ENCODE measurements at places on chromosomes 4 and X.

DNA sequence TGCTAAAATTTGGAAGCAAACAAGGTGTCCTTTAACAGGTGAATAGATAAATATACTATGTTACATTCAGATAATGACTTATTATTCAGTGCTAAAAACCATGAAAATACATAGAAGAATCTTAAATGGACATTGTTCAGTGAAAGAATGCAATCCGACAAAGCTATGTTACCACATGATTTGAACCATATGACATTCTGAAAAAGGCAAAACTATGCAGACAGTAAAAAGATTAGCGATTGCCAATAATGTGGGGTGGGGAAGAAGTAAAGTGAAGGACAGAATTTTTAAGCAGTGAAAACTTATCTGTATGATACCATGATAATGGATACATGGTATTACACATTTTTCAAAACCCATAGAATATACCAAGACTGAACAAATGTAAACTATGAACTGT is 926.9 kb downstream of the FAT4 start:
- DNase-seq: no peak

DNA sequence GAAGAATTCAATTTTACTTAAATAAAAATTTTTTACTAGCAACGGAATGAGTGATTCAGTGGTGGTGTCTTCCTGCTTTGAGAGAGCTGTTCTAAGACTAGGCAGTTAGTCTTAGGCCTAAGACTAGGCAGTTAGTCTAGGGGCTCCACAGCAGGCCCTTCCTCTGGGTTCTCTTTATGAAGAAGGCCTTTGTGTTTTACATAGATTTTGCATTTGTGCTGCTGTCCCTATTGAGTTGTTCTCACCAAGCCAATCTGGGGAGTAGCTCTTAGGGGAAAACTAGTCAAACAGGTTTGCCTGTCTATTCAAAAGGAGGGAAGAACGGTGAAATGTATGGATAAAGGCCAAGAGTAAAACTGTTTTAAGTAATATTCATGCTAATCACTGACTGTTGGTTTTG is 7.6 kb downstream of the UGT8 start:
- DNase-seq: no peak

DNA sequence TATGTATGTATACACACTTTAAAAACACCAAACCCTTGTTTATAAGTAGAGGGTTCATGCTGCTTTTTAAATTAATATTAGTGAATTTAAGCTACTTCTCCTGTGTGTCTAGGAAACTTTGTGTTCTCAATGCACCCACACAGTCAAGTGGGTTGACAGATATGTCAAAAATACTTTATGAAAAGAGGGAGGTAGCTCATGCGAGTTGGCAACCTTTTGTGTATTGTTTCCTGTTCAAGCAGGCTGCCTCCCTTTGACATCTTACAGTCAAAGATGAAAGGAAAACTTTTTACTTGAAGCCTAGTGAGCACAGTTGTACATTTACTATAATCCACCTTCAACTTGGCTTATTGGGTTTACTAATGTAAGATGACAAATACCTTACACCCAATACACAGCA is 218.4 kb downstream of the KLHL13 start:
- DNase-seq: no peak

DNA sequence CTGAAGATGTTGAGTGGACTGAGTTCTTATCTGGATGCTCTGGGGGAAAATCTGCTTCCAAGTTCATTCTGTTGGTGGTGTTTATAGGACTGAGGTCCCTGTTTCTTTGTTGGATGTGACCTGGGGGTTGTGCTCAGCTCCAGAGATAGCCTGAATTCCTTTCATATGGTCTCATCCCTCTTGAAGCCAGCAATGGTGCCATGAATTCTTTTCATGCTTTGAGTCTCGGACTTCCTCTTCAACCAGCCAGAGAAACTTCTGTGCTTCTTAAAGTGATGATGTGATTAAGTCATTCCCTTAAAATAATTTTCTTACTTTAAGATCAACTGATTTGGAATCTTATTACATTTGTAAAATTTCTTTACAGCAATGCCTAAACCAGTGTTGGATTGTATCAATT is 233.8 kb upstream of the UGT8 start:
- DNase-seq: no peak

- no peak for DNase-seq
Measured at GRCh38 chr4:85701861-85702321, 226.9 kb downstream of the ARHGAP24 start.

DNA sequence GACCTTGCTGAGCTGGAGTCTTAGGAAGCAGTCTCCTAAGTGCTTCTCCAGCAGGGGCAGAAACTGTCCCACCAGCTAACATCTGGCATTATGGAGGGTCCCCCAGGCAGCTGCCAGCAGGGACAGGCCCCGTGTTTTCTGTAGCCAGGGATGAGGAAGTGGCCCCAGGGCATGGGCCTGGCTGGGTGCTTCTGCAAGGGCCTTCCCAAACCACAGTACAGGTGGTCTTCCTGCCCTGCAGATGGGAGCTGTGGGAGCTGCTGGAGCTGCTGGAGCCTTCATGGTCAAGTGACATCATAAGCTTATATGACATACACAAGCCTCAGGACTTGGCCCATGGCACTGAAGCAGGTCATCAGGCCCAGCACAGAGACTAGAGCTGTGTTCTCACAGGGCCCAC is 5.0 kb upstream of the MSANTD1 start:
- no peak for DNase-seq

DNA sequence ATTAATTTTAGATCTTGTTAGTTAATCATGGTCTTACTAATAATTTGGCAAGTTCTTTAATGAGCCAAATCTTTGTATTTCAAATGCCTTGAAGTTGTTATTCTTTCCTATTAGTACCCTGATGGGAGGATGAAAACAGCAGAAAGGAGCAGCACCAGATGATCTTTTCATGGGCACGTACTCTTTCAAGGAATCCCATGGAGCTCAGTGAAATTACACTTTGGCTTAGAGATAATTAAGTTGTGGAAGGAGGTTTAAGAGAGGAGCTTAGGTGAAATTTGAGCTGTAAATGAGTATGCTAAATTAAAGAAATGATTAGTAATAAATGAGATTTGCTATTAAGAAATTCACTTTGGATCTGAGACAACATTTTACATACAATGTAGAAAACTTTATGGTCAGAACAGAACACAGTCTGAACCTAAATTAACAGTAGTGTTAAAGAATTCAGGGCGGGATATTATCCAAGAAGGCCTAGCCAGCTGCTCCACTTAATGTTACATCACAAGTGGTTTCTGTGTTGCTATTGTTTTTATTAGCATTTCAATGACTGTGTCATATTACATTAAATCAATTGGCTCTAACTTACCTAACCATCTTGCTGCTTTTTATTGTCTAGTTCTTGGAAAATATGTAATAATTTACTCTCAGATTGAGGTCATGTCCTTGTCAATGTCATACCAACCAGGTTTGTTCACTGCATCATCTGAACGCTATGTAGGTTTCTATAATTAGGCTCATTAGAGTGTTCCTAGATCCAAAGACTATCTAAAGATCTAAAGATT is 3.9 kb downstream of the MTHFD2L start:
- DNase-seq: no peak

DNA sequence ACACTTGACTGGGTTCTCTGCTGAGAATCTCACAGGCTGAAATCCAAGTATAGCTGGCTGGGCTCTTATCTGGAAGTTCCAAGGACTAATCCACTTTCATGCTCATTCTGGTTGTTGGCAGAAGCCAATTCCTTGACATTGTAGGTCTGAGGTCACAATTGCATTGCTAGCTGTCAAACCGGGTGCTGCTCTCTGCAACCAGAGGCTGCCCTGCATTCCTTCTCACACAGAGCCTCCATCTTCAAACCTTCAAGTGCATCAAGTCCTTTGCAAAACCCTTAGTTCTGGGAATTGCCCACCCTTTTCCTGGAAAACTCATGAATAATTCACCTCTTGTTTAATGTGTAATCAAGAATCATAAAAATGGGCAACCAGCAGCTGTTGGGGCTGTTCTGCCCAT is 404.2 kb downstream of the KCNIP4 start:
- DNase-seq: no peak

DNA sequence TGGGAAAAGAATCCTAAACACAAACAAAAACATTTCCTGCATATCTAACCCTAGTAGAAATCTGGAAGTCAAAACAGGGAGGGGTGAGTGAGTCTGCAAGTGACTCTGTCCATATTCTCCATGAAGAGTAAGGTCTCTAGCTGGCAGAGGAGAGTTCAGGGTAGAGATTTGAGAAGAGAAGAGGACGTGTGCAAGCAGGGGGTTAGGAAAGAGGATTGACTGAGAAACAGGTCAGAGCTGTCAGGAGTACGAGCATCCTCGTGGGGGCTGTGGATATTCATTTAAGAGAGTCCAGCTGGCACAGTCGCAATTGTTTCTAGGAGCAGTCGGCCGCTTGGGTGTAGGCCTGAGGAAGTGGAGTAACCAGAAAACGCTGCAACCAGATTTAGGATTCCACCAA is 27.9 kb downstream of the PROM1 start:
- DNase-seq: no peak

GRCh38 chr4:174265916-174266315 is 17.6 kb downstream of the FBXO8 start:
- DNase-seq: no peak

- DNase-seq: no peak
Measured at GRCh38 chrX:18896680-18897544, 87.0 kb downstream of the PHKA2 start.

DNA sequence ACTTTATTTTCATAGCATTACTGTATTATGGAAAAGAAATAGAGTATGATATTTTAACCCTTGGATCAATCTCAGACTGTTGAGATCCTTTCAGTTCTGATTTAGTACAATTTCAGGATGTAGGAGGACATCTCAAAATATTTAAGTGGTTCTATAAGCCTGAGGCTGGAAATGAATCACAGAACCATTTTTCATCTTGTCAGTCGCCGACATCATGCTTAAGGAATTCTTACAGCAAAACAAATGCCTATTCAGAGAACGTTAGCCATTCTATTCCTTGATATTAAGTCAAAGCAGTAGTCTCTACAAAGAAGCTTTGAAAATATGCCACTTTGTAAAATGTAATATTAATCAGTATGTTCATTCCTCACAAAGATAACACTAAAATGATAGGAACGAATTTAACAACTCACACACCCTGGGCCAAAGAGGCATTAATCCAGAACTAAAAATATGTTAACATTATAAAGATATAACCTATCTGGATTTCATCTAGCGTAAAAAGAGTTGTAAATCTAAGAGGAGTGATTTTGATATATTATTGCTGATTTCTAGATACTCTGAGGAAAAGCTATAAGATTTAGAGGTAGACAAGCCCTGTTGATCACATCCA is 152.0 kb downstream of the GASK1B start:
- DNase-seq: no peak

GRCh38 chr4:165520086-165520485 is 141.3 kb downstream of the CPE start:
- DNase-seq: no peak

GRCh38 chrX:40012868-40013265 is 84.9 kb downstream of the BCOR start:
- DNase-seq: no peak

GRCh38 chr4:7020856-7021255 is 22.3 kb upstream of the TADA2B start:
- no peak for DNase-seq

DNA sequence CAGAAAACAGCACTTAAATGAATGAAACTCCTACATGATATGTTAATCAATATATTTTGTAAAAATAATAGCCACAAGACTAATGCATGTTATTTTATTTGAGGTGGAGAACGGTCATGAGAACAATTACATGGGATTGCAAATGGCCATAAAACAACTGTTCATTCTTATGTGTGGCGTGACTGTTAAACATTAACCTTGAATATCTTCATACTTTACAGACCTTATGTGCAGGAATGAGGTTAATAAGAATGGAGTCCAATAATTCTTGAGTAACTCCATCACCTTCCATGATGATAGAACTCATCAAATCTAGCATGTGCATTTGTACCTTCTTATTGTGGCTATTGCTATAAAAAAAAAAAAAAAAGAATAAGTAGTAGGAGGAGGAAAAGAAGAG is 55.3 kb downstream of the PDS5A start:
- DNase-seq: no peak

DNA sequence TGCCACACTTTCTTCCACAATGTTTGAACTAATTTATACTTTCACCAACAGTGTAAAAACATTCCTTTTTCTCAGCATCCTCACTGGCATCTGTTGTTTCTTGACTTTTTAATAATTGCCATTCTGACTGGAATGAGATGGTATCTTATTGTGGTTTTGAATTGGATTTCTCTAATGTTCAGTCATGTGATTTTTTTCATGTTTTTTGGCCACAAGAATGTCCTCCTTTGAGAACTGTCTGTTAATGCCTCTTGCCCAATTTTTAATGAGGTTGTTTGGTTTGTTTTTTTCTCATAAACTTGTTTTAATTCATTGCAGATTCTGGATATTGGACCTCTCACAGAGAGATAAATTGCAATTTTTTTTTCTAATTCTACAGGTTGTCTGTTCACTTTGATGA is 1195.2 kb downstream of the TECRL start:
- DNase-seq: no peak

GRCh38 chr4:88188738-88189417 is 30.4 kb upstream of the ABCG2 start:
- no peak for DNase-seq

DNA sequence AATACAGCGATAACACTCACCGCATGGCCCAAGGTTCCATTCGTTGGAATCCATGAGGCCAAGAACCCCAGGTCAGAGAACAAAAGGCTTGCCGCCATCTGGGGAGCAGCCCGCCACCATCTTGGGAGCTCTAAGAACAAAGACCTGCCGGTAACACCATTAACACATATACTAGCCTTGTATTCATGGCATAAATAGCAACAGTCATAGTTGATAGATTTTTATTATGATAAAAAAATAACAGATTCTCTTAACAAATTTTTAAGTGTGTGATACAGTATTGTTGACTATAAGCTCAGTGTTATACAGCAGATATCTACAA is 309.4 kb downstream of the GLUD2 start:
- no peak for DNase-seq

DNA sequence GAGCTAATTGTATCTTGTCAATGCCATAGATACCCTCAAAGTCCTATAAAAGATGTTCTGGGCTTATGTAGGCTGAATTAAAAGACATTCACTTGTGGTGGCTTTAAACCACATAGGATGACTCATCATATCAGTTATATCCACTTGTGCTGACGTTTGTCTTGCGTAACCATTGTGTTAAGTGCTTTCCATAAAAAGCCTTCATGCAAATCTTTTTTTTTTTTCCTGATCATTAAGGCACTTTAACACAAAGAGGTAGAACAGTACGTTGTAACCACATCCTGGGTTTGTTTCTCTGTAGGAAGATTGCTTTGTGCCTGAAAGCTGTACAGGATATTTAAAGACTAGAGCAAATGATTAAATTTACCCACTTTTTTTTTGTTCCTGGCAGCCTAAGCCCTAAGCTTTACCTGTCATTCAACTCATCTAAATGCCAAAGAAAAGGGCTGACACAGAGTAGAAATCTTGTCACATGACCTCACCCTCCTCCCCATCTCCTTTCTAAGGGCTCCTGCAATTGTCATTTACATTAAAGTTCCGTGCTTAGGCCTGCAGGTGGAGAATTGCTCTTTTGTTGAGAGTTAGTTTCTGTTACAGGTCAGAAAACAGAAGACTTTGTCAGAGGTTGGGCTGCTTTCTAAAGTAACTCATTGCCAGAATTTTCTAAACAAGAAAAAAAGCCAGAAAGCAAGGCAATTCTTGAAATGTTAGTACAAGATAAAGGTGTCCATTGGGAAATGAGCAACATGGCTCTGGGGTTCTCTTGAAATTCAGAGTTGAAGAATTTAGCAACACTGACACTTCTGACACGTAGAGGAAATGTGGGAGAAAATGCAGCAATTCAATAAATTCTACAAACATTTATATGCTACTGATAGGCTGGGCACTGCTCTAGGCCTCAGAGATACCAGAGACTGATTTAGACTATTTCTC is 555.6 kb downstream of the PPARGC1A start:
- no peak for DNase-seq

Data from activated naive CD4-positive, alpha-beta T cell (primary cell).